H9 (cell line): ENCODE measurements at places on chromosomes 6 and 20.

- peak overlapping the region; percentile 15; the same call in 1 of the 2 replicates for H3K4me3 ChIP-seq
- H3K27me3 ChIP-seq: no peaks in the 10 kb centered on the region
- no peaks in the 10 kb centered on the region for H3K36me3 ChIP-seq
- no peak overlapping the region for H3K27ac ChIP-seq
- no peaks in the 10 kb centered on the region for H3K4me1 ChIP-seq
- peak; percentile 44 for DNase-seq
Observed at GRCh38 chr6:48765352-48765961, 654.5 kb upstream of the PTCHD4 start.

DNA sequence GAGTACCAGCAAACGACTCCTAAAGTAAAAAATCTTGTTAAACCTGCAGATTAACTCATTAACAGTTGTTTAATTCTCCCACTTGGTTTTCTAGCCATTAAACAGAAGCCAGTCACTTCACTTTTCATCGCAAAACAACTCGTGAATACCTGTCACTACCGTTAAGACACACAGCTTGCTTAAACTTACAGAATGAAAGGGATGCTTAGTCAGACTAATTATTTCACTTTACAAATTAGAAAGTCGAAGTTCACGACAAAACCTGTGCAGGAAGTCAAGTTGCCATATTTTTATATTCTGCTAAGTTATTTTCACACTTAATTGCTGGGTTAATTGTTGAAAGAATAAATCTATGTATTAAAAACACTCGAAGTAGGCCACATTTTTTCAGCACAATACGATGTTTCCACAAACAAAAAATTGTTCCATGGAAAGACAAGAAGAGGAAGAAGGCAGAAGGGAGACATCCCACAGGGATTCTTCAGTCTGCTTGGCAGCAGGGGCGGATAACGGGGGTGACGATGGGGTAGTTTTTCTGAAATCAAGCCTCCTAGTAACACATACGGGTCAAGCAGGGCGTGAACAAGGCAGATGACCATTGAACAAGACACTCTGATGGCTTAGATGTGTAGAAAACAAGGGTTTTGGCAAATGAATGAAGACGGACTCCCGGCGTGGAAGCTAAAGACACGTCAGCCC, 933 bp downstream of the SSR1 start:
- H3K4me1 ChIP-seq: no peaks in the 10 kb centered on the region; the same call in 1 of the 2 replicates
- no peak for DNase-seq
- no peak overlapping the region for H3K27ac ChIP-seq
- H3K4me3 ChIP-seq: peak overlapping the region; percentile 93

DNA sequence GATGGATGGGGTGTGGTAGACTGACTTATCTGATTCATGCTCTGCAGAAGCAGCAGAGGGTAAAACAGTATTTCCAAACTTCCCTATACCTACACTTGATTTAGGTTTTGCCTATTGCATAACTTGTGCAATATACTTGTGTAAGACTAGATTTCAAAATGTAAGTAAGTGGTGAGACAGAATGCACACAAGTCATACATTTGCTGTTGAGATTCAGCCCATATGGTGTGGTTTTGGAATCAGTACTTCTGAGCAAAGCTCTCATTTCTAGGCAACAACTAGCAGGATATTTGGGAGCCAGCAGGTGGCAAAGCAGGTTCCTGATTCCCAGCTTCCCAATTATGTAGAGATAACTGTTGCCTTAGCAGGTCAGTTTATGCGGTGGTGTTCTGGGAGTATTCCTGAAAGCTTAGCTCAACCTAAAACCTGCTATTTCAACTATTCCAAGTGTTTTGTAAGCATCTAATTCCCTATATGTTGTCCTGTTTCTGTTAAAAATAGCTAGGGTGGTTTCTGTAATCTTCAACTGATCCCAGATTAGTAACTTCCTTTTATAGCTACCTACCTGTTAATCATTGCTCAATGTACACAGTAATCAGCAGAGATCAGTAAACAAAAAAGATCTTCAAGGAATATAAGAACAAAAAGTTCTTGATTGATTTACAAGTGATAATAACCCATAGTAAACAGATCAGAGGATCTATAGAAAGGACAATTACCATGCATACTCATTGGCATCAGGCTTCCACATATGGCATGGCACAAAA, 8.5 kb upstream of the FABP7 start:
- no peaks in the 10 kb centered on the region for H3K27me3 ChIP-seq
- H3K4me1 ChIP-seq: no peaks in the 10 kb centered on the region
- H3K27ac ChIP-seq: no peak overlapping the region

GRCh38 chr20:62914970-62915457, 11.3 kb downstream of the DIDO1 start:
- no peak overlapping the region for H3K27ac ChIP-seq
- H3K4me3 ChIP-seq: no peak overlapping the region; the same call in 1 of the 2 replicates
- H3K4me1 ChIP-seq: peaks cover 23% of the 10 kb centered on the region
- peaks cover 30% of the 10 kb centered on the region for H3K36me3 ChIP-seq

DNA sequence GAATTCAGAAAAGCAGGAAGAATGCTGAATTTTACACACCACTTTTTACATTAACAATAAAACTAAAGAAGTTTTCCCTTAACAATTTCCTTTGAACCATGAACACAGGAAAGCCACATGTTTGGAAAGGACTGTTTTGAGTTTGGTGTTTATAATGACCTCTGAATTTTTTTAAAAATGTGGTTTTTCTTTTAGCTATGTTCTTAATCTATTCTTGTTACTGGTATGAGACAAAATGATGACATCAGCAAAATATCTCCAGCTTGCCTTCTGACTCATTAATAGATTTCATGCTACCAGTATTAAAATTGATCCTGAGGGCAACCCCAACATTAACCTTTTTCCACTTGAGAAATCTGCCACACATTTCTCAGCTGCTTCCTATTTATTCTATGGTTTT, 217.5 kb upstream of the THEMIS start:
- H3K36me3 ChIP-seq: no peaks in the 10 kb centered on the region
- no peak for DNase-seq
- H3K4me3 ChIP-seq: no peak overlapping the region
- H3K4me1 ChIP-seq: no peaks in the 10 kb centered on the region
- no peaks in the 10 kb centered on the region for H3K27me3 ChIP-seq

GRCh38 chr6:157614026-157614568, 208.9 kb upstream of the SNX9 start:
- no peak overlapping the region for H3K27ac ChIP-seq
- no peaks in the 10 kb centered on the region for H3K36me3 ChIP-seq
- H3K4me3 ChIP-seq: no peak overlapping the region

DNA sequence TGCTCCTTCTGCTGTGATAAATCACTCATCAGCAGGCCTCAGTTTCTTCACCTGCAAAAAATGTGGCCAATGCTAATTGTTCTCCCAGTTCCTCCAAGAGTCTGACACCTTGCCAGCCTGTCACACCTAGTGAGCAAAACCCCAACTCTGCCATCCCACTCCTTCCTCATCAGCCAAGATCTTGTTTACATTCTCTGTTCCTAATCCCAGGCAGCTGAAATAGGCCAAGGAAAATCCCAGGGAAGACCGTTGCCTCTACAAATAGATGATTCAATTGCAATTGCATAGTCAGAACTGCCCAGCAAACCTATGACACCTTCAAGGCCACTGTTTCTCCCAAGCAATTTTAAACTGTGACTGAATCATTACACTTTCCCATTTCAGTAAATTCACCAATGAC, 78.7 kb downstream of the GMDS start:
- peaks cover 8% of the 10 kb centered on the region for H3K36me3 ChIP-seq
- no peaks in the 10 kb centered on the region for H3K4me1 ChIP-seq
- no peaks in the 10 kb centered on the region for H3K27me3 ChIP-seq
- no peak overlapping the region for H3K27ac ChIP-seq
- no peak overlapping the region for H3K4me3 ChIP-seq
